Fibroblast of skin of scalp (primary cell): ENCODE measurements at places on chromosomes 1 and 21.

DNA sequence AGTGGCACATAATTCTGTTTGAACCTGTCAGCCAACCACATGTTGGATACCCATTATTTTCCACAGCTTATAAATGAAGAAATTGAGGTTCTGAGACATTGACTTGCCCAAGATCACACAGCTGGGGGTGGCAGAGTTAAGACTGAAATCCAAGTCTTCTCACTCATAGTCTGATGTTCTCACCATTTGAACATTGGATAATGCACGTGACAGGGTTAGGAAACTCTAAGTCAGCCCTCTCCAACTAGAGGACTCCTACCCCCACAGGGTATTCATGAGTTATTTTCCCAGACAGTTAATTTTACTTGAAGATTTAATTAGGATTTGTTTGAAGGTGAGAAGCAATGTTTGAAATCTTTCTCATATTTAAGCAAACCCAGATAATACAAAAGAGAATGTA is 38.1 kb upstream of the C1orf105 start:
- DNase-seq = no peak

- DNase-seq = no peak
Observed at GRCh38 chr1:13587256-13588030, 3.8 kb downstream of the PDPN start.

DNA sequence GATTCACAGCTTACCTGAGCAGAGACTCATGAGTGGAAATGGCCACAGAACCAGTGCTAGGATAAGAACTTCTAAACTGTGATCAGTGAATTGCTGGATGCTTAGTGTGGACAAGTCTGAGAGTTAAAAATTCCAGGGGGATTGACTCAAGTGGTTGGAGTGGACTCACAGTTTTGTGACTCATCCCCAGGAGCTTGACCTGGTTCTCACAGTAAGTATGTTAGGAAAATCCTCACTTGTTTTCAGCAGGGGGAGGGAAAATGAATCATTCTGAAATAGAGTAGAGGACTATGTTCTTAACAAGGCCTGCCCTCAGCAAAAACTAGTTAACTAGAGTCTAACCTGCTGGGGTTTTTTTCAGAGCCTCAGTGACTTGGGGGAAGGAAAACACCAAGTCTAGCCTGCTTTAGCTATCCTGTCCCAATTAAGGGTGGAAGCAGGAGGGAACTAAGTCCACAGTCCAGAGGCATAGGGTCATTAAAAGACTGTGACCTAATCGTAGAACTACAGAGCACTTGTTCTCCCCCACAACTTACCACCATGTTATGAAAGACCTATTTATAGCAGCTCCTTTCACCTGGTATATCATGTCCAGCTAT is 6.1 kb upstream of the CDC73 start:
- peak; percentile 97 for DNase-seq

DNA sequence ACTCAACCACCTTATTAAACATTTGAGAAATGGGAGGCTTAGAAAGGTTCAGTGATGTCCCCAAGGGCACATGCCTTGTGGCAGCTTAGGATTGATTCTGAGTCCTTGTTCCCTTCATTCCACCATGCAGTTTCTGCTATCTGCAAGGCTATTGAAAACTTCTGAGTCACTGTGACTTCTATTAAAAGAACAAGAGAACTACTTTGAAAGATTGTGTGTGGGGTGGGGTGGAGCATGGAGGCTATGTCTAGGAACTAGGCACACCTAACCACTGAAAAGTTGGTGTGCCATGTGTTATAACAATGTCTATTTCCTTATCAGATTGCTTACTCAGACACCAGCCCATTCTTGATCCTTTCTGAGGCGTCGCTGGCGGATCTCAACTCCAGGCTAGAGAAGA is 10.8 kb downstream of the MTARC1 start:
- DNase-seq = no peak

DNA sequence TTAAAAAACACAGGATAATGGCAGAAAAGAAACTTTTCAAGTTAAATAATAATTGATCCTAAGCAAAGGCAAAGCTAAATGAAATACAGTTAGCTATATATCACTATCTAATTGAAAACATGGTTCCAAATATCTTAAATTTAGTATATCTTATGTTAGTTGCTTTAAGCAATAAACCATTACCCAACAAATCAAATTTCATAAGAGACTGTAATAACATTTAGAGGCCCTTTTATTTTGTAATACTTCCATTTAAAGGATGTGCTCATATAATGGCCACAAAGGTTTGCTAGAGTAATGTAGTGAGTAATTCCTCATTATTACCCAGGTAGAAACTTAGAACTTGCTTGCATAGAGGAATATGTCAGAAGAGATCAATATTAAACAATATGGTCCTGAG is 32.3 kb downstream of the RPL5 start:
- no peak for DNase-seq

GRCh38 chr1:226827458-226827857 is 43.0 kb upstream of the PSEN2 start:
- peak; percentile 23 for DNase-seq

DNA sequence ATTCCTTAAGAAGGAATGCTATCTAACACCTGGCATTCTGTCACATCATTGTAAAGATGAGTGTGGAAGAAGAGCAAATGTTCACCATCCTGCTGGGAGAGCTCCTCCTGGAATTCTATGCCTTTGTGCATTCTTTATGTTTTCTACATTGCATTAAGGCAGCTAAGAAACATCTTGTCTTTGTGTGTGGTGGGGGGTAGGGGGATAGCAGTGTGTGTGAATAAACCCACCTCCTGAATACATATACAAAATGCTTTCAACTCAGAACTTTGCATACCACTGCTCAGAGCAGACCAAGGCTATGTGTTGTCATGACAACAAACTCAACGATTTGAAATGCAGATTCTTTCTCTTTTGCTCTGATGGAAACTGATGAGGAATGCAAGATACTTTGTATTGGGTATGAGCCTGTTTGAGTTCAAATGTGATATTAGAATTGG is 193.6 kb upstream of the KAZN start:
- peak; percentile 21 for DNase-seq
